ENCODE measurements at places on chromosomes 2 and 18. TPM values are rescaled to one million over a fixed set of nuclear protein-coding genes. Genes with fewer than 3 reads are reported as not detected.

Gene TBC1D8
- 35.2 TPM for total RNA-seq

Gene PLEKHH2
- total RNA-seq = 4.2 TPM

Gene RNF144A
- 29.1 TPM for total RNA-seq

Gene L3MBTL4
- 9.8 TPM for total RNA-seq

Gene MGAT4A
- total RNA-seq = 61.8 TPM

Gene ZSWIM2
- total RNA-seq = not detected

Gene RGPD4
- not detected for total RNA-seq

Gene OSR1
- 2.7 TPM for total RNA-seq

Gene HOXD1
- total RNA-seq = 0.25 TPM

Gene SF3B6
- 26.1 TPM for total RNA-seq

Gene EMX1
- total RNA-seq = 0.13 TPM

Gene REG3A
- 72.7 TPM for total RNA-seq

Gene SERPINB2
- total RNA-seq = not detected

- no peaks in the 10 kb centered on the region for H3K36me3 ChIP-seq
- no peak for DNase-seq
- H3K27me3 ChIP-seq = no peaks in the 10 kb centered on the region
Measured at GRCh38 chr2:24105816-24106215, 17.3 kb downstream of the PFN4 start.

- no peak overlapping the region for H3K4me3 ChIP-seq
- no peaks in the 10 kb centered on the region for H3K36me3 ChIP-seq
- no peaks in the 10 kb centered on the region for H3K4me1 ChIP-seq
- no peak for DNase-seq
- no peaks in the 10 kb centered on the region for H3K27me3 ChIP-seq
Measured at GRCh38 chr2:40457366-40457765, 5.5 kb upstream of the SLC8A1 start.

GRCh38 chr2:67604360-67604759 lies 207.2 kb downstream of the ETAA1 start:
- H3K27me3 ChIP-seq = no peaks in the 10 kb centered on the region
- no peak overlapping the region for H3K27ac ChIP-seq
- no peak for DNase-seq
- H3K4me3 ChIP-seq = no peak overlapping the region
- no peaks in the 10 kb centered on the region for H3K4me1 ChIP-seq

- H3K4me3 ChIP-seq = no peak overlapping the region
- DNase-seq = no peak
- no peaks in the 10 kb centered on the region for H3K4me1 ChIP-seq
- H3K27me3 ChIP-seq = no peaks in the 10 kb centered on the region
Measured at GRCh38 chr2:32237996-32238395, 26.7 kb downstream of the NLRC4 start.

DNA sequence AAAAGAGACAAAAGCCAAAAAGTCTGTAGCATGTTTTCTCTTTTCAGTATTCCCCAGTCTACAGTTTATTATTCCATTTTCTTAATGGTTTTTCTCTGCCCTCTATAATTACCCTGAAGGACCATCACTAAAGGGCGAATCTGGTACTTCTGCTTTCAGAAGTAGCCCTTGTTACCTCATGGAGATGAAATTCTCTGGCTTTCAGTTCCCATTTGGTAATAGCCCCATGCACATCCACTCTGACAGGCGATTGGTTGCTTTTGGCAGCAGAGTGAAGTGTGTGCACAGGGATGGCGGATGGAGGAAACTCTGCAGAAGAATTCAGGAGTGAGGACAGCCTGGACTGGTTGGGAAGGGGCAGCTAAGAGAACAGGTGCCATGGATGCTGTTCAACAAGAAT lies 66.3 kb upstream of the NABP1 start:
- DNase-seq = no peak
- H3K36me3 ChIP-seq = no peaks in the 10 kb centered on the region
- no peaks in the 10 kb centered on the region for H3K27me3 ChIP-seq
- no peak overlapping the region for H3K27ac ChIP-seq
- H3K4me3 ChIP-seq = no peak overlapping the region
- H3K4me1 ChIP-seq = no peaks in the 10 kb centered on the region

- no peak overlapping the region for H3K27ac ChIP-seq
- H3K4me1 ChIP-seq = no peaks in the 10 kb centered on the region
- H3K4me3 ChIP-seq = no peak overlapping the region
Measured at GRCh38 chr2:41785251-41786022, 262.4 kb upstream of the PKDCC start.

DNA sequence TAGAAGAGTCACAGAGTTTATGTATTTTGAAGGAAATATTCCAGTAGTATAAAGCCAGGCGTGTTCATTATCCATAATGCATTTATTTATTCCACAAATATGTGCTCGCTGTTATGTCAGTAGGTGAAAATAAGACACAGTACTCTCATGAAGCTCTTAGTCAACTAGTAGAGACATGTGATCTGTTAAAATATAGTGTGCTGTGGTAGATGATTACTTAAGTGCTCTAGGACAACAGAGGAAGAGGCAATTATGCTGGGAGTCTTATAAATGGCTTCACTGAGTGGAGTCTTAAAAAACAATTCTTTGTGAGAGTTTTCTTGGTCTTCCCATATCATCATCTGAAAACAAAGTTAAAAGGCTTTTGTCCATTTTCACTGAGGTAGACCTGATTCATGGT lies 457.3 kb downstream of the XIRP2 start:
- no peak overlapping the region for H3K27ac ChIP-seq
- H3K36me3 ChIP-seq = no peaks in the 10 kb centered on the region
- no peak for DNase-seq
- no peaks in the 10 kb centered on the region for H3K27me3 ChIP-seq
- H3K4me3 ChIP-seq = no peak overlapping the region

DNA sequence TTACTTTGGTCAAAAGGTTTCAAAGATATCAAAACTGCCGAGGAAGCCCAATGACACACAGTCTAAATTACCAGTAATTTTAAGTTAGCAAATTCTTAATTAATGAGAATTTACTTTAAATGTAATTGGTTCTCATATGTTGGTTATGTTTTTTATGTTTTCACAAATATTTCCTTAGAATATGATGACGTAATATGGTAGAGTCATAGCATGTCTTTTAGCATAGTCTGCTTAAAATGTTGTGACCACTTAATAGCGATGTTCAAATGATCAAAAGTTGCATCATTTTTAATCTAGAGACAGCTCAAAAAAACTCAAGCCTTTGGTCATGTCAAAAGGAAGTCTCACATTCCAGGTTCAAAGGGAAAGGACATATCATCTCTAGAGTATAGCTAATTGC lies 123.3 kb upstream of the ST6GAL2 start:
- H3K27me3 ChIP-seq = no peaks in the 10 kb centered on the region
- H3K4me3 ChIP-seq = no peak overlapping the region
- H3K27ac ChIP-seq = no peak overlapping the region
- H3K36me3 ChIP-seq = no peaks in the 10 kb centered on the region
- no peaks in the 10 kb centered on the region for H3K4me1 ChIP-seq

DNA sequence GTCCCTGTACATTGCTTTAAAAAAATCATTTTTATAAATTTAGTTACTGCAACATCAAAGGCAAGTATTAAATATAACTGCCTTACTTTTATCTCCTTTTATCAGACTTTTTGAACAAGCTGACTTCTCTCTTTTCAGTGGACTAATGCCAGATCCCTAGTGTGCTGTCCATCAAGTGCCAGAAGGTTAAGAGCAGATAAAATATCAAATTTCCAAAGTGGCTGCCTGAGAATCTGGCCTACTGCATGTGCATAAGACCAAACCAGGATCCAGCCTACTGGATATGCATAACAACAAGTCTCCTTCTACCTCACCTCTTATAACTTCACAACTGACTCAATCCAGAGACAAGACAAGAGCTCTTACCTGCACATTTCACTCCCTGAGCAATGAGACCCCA lies 59.8 kb upstream of the CHRNA1 start:
- H3K4me3 ChIP-seq = no peak overlapping the region
- H3K36me3 ChIP-seq = no peaks in the 10 kb centered on the region
- H3K4me1 ChIP-seq = no peaks in the 10 kb centered on the region
- no peak overlapping the region for H3K27ac ChIP-seq
- no peak for DNase-seq
- H3K27me3 ChIP-seq = no peaks in the 10 kb centered on the region

DNA sequence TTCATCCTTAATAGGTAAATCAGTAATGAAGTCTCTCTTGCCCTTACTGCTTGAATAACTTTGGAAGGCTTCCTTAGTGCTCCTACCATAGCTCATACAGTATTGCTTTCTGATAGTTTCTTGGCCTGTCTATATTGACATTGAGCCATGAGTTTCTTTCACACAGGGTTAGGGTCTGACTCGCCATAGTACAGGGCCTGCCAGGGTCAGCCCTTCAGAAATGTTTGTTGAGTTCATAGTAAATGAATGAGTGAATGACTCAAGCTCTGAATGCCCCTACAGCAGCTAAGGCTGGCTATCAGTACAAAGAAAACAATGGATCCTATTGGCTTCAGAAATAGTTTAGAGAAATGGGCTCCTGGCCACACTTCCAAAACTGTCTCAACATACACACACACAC lies 65.0 kb upstream of the LRATD1 start:
- H3K27ac ChIP-seq = no peak overlapping the region
- H3K4me1 ChIP-seq = peaks cover 6% of the 10 kb centered on the region

DNA sequence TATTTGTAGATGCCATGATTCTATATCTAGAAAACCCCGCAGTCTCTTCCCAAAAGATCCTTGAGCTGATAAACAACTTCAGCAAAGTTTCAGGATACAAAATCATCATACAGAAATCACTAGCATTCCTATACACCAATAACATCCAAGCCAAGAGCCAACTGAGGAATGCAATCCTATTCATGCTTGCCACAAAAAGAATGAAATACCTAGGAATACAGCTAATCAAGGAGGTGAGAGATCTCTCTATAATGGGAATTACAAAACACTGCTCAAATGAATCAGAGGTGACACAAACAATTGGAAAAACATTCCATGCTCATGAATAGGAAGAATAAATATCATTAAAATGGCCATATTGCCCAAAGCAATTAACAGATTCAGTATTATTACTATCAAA lies 551.4 kb upstream of the SLC39A10 start:
- no peak overlapping the region for H3K27ac ChIP-seq
- no peaks in the 10 kb centered on the region for H3K4me1 ChIP-seq
- H3K27me3 ChIP-seq = no peaks in the 10 kb centered on the region

GRCh38 chr2:3789256-3789655 lies 85.9 kb downstream of the DCDC2C start:
- H3K27me3 ChIP-seq = peaks cover 4% of the 10 kb centered on the region
- no peak overlapping the region for H3K27ac ChIP-seq
- no peak for DNase-seq
- H3K4me3 ChIP-seq = no peak overlapping the region

- H3K27ac ChIP-seq = no peak overlapping the region
- H3K36me3 ChIP-seq = no peaks in the 10 kb centered on the region
- no peak overlapping the region for H3K4me3 ChIP-seq
- DNase-seq = no peak
Measured at GRCh38 chr2:217273162-217273561, 413.3 kb upstream of the TNP1 start.

GRCh38 chr2:163417596-163418337 lies 318.0 kb downstream of the FIGN start:
- H3K4me3 ChIP-seq = no peak overlapping the region
- H3K4me1 ChIP-seq = no peaks in the 10 kb centered on the region
- no peak for DNase-seq
- no peaks in the 10 kb centered on the region for H3K36me3 ChIP-seq
- no peak overlapping the region for H3K27ac ChIP-seq

- DNase-seq = no peak
- H3K27ac ChIP-seq = no peak within 1 kb of the TSS
- H3K4me3 ChIP-seq = no peak within 1 kb of the TSS
- peaks cover 13% of the 10 kb centered on the region for H3K36me3 ChIP-seq
- H3K4me1 ChIP-seq = peaks cover 7% of the 10 kb centered on the region
Measured at GRCh38 chr2:74525717-74526648, at the start of gene DQX1. TSS of gene DQX1 (minus strand) at chr2:74526231. CDS start at chr2:74525729, 502 bp downstream.

GRCh38 chr18:79829136-79829854 lies 31.6 kb downstream of the KCNG2 start:
- DNase-seq = no peak
- H3K36me3 ChIP-seq = no peaks in the 10 kb centered on the region
- no peak overlapping the region for H3K4me3 ChIP-seq
- no peaks in the 10 kb centered on the region for H3K27me3 ChIP-seq
- no peaks in the 10 kb centered on the region for H3K4me1 ChIP-seq

GRCh38 chr18:71405169-71405809 lies 1116.4 kb downstream of the SOCS6 start:
- no peaks in the 10 kb centered on the region for H3K27me3 ChIP-seq
- DNase-seq = no peak
- no peak overlapping the region for H3K4me3 ChIP-seq
- H3K27ac ChIP-seq = no peak overlapping the region

DNA sequence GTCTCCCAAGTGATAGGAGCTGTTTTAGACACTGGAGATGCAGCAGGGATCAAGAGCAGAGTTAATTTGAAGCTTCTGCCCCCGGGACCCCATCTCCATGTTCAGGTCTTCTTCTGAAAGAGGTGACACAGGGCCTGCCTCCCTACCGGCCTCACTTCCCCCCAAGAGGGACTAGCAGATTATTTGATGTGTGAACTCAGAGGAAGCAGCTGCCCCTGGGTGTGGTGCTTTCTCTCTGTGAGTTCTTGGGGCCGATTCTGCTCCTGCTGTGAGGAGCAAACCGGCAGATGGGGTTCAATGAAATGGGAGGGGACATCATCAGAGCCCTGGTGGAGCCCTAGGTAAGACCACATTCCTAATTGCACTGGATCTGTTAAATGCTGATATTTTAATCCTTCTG lies 193.4 kb downstream of the FBXO15 start:
- DNase-seq = no peak
- H3K27ac ChIP-seq = no peak overlapping the region
- no peaks in the 10 kb centered on the region for H3K36me3 ChIP-seq
- H3K27me3 ChIP-seq = no peaks in the 10 kb centered on the region
